Umbilical cord (tissue), 2 donors: ENCODE measurements at places on chromosomes 6 and 20. TPM values are rescaled to one million over a fixed set of nuclear protein-coding genes. Genes with fewer than 3 reads are reported as not detected.

DNA sequence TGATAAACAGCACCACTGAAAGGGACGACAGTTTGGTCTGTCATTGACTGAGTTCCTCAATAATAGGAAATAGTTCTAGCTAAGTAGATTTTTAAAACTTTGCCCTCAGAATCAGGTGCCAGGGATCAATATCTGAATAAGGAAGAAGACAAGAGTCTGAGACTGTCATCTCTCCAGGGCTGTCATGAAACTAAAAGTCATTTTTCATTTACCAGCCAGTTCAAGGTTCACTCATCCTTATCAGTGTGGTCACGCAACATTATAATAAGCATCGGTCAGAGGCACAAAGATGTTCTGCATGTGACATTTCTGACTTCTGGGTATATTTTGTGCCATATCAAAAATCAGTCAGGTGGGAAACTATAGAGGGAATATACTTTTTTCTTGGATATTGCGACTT, 52.5 kb upstream of the E2F3 start:
- DNase-seq = no peak

Gene TTK
- total RNA-seq = 7.0 TPM

DNA sequence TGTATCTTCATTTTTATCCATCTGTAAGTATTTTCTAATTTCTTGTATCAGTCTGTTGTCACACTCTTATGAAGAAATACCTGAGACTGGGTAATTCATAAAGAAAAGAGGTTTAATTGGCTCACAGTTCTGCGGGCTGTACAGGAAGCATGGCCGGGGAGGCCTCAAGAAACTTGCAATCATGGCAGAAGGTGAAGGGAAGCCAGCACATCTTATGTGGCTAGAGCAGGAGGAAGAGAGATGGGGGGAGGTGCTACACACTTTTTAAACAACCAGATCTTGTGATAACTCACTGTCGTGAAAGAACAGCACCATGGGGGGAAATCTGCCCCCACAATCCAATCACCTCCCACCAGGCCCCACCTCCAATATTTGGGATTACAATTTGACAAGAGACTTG, 10.9 kb upstream of the BCKDHB start:
- no peak for DNase-seq

Gene MYLK4
- total RNA-seq = 5.1 TPM

DNA sequence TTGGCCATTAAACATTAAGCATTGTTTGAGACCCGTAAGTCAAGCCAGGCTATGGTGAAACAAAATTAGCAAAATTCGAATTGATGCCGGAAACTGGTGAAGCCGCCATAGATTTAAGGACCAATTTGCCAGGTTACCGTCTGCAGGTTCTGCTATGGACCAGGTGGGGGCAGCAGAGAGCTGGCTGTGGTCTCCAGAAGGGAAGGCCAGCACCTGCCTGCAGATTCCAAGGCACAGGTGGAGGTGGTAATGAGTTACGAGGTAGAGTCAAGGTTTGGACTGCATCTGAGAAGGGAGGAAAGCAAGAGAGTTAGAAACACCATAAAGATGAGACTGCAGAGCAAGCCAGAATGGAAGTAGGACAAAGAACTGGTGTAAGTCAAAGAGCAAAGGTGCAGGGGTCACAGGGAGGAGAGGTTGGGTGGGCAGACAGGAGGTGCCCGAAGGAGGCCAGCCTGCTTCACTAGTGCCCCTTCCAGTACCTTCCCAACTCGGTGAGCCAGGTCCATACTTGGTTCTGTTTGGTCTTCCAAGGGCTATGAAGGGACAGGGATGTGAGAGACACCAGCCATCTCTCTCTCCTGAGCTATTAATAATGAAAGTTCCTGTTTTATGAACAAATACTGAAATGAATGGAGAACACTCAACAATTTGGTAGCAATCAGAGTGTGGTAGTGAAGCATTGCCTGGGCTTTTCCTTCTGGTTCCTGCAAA, 131.6 kb upstream of the ESR1 start:
- peak; percentile 22 for DNase-seq

- DNase-seq = no peak
Measured at GRCh38 chr20:36728986-36729385, 16.9 kb downstream of the NDRG3 start.

Gene PTCRA
- 2.6 TPM for total RNA-seq

DNA sequence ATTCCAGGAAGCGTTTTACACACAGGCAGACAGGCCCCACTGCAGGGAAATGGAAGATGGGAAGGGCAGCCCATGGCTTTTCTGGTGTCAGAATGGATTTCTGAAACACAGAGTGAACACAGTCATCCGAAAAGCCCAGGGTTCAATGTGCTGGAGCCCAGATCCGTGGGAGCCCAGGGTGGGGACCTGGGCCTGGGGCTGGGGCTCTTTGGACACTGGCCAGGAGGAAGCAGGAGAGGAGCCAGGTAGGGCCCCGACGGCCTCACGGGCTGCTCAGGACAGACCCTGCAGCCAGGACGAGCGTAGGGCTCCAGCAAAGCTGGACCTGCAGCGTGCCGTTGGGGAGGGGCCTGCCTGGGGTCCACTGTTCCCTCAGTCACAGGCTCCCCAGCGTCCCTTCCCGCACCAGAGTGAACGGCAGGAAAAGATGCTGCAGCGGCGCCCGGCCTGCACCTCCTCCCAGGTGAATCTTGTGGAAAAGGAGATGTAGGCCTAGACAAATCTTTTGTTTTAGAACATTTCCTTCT, 24.3 kb upstream of the LSM14B start:
- no peak for DNase-seq

Gene RIN2
- total RNA-seq = 33.7 TPM

DNA sequence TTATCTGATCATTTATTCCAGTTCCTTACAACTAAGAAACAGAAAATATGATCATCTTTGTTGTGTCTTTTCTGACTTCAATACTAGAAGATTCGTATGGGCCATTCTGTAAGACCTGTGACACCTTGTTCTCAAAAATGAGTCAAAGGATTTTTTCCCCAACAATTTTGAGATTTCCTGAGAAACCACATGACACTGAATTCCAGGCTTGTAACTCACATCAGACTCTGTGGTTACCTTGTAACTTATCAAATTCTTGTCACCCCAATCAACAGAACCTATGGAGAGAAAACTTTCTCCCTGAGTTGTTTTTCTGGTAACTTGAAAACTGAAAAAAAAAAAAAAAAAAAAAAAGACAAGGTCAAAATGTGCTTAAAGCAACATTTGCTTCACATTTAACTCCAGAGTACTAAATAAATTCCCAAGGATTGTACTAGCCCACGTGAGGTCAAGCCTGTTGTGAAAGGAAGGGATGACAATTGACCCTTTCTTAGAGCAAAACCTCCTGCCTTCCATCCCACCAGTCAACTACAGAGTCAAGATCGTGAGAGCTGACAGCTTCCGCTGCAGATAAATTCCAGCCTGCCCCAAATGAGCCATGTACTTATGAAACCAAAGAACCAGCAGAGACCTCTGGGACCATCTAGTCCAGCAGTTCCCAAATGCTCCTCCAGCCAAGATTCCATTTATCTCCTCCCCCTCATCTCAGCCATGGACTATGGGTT, 140.3 kb downstream of the TBX18 start:
- DNase-seq = no peak

GRCh38 chr6:44297063-44298038, 15.8 kb downstream of the AARS2 start:
- DNase-seq = peak; percentile 31

Gene CDSN
- total RNA-seq = 2.4 TPM

DNA sequence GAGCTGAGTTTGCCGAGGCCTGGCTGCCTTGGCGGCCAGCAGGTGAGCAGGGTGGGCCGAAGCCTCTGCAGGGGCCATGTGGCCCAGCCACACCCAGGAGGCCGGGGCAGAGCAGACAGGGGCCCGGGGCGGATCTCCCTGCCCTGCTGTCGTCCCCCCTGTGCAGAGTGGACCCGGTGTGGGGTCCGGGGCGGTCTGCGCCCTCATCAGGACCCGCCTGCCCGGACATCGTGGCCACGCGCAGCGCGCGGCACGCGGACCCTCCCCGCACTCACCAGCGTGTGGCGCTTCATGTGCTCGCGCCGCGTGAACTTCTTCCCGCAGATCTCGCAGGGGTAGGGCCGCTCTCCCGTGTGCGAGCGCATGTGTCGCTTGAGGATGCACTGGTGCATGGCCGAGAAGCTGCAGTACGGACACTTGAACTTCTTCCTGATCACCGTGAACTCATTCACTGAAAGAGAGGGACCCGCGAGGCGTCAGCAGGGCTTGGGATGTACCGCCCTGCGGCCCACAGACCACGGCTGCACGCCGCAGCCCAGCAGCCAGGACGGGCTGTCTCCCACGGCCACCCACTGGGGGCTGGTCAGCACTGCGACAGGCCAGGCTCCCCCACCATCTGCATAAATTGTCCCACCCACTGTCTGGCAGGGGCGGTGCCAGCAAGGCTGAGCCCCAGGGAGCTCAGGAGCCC, 13.0 kb downstream of the SLC2A4RG start:
- DNase-seq = no peak

GRCh38 chr20:50009521-50010454, 27.0 kb downstream of the SNAI1 start:
- no peak for DNase-seq

DNA sequence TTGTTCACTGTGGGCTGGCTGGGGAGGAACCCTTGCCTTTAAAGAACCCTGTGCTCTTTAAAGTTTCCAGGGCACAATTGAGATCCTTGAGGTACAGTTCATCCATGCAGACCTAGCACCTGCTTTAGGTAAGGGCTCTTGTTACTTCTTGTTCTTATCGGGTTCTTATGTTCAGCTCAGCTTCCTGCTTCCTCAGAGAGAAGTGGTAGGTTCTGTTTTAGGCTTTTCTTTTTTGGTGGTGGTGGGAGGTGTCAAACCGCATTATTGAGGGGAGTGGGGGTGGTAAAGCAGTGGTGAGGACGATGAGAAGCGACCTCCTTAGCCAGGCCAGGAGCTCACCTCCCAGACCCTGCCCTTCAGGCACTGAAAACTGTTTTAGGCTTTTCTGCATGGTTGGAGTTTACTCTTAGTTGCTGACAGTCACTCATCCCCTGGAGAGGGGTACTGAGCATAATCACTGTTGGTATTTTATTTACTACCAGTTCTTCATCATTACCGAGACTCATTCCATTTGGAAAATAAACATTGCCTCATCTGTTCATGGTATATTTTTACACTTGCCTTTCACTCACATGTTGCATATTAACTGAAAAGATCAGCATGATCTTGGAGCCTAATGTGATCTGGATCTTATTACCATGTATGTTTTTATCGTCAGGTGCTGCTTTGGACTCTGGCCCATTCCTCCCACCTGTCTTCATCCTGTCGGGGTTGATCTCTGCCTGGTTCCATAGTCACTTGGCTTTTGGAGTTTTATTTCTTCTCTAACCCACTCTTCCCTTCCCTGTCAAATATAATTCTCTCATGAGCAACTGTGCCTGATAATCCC, 35.4 kb downstream of the SLC16A10 start:
- DNase-seq = no peak

DNA sequence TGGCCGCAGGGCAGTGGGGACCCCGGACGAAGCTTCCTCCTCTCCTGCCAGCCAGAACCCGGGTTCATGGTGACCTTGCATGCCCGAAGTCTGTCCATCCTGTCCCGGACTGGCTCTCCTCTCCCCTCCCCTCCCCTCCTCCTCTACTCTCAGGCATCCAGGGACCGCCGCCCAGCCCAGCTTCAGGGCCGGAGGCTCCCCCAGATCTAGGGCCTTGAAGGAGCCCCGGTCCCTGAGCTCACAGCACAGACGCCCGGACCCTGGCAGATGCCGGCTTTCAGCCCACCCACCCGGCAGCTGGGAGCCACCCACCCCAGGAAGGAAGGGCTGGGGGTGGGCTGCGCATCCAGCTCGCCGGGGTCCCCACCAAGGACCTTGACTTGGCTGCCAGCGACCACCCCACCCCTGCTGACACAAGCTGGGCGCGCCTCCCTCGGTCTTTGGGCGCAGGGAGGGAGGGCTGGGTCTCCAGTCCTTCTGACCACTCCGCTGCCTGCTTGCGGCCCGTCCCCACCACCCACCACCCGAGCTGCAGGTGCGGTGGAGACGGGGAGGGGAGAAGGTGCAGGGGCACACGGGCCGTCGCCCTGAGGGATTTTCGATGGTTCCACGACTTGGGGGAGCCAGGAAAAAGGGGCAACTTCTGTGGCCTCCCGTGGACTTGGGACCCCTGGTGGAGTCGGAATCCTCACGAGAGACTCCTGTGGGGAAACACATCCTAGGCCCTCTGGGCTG, 5.8 kb upstream of the ABHD16B start:
- DNase-seq = peak; percentile 23

DNA sequence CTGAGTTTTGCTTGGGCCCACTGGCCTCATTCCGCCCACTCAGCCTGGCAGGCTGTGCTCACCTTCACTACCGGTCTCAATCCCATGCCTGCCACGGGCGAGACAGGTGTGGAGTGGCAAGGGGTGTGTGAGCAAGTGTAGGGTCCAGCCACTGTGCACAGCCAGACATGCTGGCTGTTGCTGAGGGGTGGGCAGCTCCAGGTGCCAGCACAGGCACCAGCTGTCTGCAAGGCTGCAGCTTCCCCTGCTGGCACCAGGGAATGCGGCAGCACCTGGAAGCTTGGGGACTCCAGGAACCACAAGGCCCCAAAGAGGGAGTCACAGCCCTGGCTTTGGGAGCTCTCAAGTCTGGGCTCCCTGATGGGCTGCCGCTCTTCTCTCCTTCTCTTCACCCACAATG, 372.7 kb downstream of the CBLN4 start:
- DNase-seq = no peak

DNA sequence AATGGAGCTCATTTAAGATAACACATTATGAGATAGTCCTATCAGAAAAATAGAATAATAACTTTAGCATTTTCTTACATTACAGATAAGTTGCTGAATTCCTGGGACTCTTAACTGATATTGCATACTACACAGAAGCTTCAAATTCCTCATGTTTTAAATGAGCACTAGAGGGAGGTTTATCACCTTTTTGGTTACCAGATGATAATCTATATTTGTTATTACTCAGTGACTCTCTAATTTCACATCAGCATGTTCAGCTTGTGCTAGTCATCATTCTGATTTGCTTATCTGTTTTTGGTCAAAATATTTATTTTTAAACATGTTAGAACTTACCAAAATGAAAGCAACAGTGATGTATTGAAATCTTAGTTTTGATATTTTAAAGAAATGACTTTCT, 20.5 kb upstream of the GJA10 start:
- DNase-seq = no peak

- DNase-seq = no peak
Measured at GRCh38 chr20:24842918-24843715, 106.0 kb upstream of the CST7 start.

- no peak for DNase-seq
Measured at GRCh38 chr6:110731196-110731595, 84.1 kb downstream of the CDK19 start.
